ENCODE measurements at places on chromosomes 12 and 14.

GRCh38 chr14:32379447-32379846, 50.3 kb downstream of the AKAP6 start:
- DNase-seq: no peak

DNA sequence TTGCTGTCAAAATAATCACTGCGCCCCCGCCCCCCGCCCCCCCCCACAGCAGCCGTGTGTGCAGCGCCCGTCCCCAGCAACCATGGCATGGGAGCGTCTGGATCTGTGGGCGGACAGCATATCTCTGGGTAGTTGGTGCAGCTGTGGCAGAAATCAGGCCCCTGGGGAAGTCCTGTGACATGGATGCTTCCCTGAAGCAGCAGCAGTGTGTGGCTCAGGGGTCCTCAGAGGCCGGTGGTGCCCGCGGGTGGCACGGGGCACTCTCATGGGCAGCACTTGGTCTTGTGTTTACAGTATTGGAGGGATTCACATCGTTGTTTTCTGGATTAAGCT, 19.2 kb downstream of the XRCC3 start:
- no peak for DNase-seq

DNA sequence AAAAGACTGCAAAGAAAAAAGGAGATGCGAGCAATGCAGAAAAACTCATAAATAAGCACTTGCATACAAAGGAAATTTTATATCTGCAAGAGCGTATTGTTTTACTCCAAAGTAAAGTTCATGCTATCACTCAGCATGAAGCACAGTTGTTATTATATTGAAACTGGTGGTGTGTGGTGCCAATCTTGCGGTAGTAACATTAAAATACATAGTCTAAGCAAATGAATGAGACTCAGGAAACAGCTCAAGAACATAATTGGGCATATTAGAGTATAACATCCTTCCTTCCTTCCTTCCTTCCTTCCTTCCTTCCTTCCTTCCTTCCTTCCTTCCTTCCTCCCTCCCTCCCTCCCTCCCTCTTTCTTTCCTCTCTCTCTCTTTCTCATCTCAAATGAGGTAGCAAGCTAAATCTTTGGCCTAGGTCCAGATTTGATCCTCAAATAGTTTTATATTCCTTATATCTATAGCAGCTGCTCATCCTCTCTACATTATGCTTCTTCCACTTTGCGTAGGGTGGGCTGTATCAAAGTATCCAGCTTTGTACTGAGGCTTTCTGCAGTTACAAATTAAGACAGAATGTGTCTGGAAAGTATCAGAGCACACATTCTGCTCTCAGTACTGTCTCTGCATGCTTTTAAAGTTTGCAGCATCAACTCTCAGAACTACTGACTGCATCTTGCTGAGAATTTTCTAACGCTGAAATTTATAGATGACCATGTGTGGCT, 718.3 kb downstream of the RERGL start:
- DNase-seq: no peak

- DNase-seq: no peak
Observed at GRCh38 chr14:55545779-55546178, 34.2 kb upstream of the KTN1 start.

GRCh38 chr12:25089738-25090137, 105.2 kb downstream of the DNAI7 start:
- DNase-seq: no peak

DNA sequence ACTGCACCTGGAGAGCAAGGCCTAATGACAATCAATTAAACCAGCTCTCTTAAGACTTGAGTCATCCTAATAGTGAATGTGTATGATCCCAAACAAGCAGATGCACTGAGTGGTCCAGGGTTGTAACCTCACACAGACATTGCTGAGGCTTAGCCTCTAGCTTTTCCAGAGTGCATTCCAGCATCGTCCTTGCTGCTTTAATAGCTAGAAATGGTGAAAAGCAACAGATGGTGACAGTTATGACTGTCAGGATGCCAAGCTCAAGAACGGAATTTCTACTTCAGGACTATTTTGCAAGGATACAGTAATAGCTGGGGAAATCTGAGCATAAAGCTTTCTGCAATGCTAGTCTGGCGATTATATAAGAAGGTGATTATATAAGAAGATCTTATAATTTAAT, 34.6 kb downstream of the PTPRR start:
- DNase-seq: no peak

DNA sequence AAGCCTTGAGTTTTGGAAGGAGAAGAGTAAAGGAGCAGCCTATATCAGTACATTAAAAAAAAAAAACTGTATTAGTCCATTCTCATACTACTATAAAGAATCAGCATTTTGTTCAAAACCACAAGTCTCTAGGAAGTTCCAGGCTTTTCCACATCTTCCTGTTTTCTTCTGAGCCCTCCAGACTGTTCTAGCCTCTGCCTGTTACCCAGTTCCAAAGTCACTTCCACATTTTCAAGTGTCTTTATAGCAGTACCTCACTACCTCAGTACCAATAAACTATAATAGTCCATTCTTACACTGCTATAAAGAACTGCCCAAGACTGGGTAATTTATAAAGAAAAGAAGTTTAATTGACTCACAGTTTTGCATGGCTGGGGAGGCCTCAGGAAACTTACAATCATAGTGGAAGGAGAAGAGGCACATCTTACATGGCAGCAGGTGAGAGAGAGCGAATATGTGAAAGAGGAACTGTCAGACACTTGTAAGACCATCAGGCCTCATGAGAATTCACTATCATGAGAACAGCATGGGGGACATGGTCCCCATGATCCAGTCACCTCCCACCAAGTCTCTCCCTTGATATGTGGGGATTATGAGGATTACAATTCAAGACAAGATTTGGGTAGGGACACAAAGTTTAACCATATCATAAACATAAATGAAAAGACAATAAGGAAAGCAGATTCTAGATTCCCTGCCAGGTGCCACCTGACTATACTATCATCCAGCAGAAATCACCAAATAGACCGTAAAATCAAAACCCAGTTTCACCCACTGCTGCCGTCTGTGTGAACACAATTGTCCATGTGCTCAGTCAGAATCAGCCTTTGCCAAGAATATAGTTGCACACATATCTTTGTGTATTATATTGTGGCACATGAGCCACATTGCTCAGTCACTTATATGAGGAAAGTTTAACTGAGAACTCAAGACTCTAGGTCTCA, 27.8 kb downstream of the TOGARAM1 start:
- DNase-seq: no peak

GRCh38 chr12:97235102-97235501, 227.5 kb upstream of the RMST start:
- no peak for DNase-seq

DNA sequence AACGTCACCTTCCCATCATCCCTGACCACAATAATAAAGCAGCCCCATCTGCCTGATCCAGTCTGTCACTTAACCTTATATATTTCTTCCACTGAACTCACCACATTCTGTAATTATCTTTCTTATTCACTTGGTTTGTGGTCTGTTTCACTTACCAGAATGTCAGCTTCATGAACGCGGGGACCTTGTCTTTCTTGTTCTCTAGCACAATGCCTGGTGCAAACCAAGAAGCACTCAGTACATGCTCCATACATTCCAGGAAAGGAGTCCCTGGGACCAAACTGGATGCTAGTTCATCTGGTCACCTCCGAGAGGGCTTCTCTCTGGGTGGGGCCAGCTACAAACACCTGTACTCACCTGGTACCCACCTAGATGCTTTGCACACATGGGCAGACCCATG, 17.4 kb upstream of the ANKRD33 start:
- DNase-seq: no peak

- no peak for DNase-seq
Observed at GRCh38 chr14:34781242-34781641, 66.8 kb upstream of the CFL2 start.

DNA sequence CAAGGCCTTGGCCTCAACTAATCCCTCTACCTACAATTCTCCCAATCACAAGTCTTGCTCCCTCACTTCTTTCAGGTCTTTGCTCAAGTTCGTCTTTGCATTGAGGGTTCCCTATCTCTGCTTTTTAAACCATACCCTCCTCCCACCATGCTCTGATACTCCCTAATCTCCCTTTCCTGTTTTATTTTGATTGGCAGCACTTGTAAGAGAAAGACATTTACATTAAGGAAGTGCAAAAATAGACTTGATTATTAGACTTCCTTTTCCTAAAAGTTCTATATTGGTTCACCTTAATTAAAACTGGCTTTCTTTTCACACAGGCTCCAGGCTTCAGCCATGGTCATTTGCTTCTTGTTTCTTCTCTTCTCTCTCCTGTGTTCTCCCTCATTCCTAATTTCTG, 18.3 kb upstream of the WIF1 start:
- DNase-seq: no peak

GRCh38 chr12:40635141-40635731, 57.0 kb upstream of the CNTN1 start:
- no peak for DNase-seq

DNA sequence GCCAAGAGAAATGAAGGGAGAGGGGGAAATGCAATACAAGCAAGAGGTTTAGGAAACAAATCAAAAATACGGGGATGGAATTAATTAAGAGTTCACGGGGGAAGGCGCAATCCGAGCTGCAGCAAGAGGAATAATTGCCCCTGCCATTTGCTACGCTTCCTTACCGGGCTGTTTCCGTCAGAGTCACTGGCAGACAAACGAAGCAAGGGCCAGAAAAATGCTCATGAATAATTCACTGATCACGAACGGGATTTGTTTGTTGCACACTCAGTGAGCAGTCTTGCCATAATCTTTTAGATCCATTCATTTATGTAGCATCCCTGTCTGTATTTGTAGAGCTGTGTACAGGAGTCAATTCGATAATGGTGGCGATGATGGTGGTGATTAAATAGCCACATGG, 39.0 kb downstream of the PLXNC1 start:
- DNase-seq: no peak

DNA sequence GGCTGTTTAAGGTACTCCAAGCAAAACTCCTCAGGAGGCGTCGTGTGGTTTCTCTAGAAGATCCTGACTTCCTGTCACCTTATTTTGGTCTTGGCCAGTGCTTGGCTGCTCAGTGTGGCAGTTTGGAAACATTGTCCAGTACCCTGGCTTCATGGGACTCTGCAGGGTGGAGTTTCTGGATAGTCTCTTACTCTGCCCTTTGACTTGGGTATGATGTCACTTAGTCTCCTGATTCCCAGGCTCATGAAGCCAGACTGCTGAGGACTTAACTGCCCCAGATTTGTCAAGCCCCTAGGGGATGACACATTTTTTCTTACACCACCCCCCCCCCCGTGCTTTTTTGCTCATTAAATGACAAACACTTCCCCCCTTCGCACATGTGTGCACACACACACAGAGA, 82.7 kb downstream of the ADCK1 start:
- no peak for DNase-seq

- DNase-seq: no peak
Observed at GRCh38 chr14:90019824-90020523, 41.8 kb upstream of the KCNK13 start.

- DNase-seq: no peak
Observed at GRCh38 chr12:62806893-62807292, 128.1 kb downstream of the PPM1H start.

- DNase-seq: no peak
Observed at GRCh38 chr12:8077207-8077606, 4.9 kb upstream of the NECAP1 start.

DNA sequence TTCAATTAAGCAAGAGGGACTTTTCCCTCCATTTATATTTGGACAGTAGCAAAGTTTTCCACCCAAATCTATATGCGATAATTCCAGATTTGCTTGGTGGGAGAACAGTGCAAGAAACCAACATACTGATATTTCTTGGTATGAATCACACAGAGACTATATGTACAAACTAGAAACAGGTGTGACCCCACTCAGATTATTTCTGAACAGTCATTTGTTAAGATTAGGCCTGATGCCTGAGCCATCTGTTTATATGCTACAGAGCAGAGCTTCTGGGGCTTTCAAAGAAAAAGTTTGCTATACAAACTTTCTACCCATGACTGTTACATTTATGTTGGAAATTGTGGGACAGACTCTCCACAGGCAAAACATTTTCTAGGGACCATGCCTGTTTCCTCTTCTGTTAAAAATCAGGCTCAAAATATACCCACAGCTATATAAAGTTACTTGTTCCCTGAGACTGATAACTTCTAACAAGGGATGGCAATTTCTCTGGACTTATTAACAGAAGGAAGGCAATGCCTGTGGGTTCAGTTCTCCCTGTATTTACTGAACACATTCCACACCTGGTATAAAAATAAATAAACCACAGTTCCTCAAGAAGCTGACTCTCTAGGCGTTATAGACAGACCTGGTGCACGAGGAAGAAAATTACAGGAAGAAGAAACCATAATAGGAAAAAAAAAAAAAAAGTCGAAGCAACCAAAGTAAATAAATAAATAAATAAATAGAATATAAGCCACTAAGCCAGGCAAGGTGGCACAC, 8.0 kb downstream of the PTPN21 start:
- no peak for DNase-seq

GRCh38 chr12:93862424-93862823, 185.2 kb downstream of the CRADD start:
- DNase-seq: no peak

DNA sequence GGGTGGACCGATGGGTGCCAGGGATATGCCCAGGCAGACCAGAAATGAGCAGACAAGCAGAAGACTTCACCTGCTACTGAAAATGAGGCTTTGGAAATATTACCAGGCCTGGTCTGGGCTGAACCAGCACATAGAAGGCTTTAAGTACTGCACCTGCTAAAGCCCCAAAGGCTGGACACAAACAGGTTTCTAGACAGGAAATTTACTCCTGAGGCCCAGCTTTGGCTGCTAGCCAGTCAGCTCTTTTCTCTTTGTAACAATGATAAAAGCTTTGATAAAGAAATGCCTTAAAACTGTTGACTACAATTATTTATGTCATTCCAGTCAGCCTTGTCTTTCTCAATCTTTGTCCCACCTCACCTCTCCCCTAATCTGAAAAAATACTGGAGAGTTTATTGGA, 228.9 kb upstream of the EGLN3 start:
- no peak for DNase-seq

GRCh38 chr14:98138666-98139065, 1133.3 kb downstream of the BCL11B start:
- DNase-seq: peak; percentile 39

DNA sequence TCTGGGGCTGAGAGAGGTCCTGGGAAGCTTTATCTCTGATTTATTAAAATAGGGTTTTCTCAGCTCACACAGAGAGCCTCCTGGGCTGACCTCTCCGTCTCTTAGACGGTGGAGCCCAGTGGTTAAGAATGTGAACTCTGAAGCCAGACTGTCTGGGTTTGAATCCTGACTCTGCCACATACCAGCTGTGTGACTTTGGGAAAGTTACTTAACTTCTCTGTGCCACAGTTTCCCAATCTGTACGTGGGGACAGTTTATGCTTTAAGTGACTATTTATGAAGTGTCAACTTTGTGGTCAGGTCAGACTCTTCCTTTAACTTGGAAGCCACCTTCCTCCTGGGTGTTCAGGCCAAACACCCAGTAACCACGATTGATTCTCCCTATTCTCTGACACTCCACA, 290.9 kb downstream of the AACS start:
- no peak for DNase-seq

DNA sequence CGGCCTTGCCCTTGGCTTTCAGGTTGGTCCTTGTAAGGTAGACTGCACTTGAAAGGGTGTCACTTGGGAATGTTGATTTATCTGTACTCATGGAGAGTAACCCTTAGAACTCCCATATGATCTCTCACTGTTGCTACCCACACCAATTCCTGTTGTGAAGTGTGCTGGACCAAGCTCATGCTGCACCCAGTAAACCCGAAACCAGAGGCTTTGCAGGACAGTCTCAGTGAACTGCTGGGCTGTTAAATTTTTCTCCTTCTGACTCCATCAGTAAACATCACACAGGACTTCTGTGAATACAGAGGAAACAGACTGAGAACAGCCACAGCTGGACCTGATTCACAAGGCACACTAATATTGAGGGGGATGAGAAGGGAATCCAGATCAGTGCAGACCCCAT, 783.0 kb downstream of the TMEM121 start:
- DNase-seq: no peak

All from stimulated activated naive CD4-positive, alpha-beta T cell (primary cell).